Urinary bladder (tissue), 4 donors: ENCODE measurements at places on chromosomes 7 and 10.

- no peak for DNase-seq
Measured at GRCh38 chr10:114908896-114909295, 29.1 kb upstream of the TRUB1 start.

DNA sequence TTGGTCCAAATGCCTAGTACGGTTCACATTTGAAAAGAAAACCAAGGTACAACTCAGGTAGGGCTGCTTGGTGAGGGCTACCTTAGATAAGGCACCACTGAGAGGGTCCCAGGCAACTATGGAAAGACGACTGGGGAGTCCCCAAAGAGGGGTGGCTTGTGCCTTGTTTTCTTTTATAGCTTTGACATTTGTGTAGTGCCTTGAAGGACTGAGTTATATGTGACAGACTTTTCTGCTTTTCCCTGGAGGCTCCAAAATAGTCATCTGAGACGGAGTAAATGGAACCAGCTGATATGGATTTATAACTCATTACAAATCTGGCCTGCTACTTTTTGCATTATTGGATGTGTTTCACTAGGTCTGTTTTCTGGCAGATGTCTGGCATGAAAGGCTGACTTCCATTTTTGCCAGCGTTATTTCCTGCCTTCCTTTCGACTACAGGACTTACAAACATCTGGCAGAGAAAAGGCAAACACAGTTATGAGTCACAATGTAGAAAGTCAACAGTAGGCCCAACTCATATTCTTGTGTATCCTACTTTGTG is 88.2 kb upstream of the IMMP2L start:
- no peak for DNase-seq

DNA sequence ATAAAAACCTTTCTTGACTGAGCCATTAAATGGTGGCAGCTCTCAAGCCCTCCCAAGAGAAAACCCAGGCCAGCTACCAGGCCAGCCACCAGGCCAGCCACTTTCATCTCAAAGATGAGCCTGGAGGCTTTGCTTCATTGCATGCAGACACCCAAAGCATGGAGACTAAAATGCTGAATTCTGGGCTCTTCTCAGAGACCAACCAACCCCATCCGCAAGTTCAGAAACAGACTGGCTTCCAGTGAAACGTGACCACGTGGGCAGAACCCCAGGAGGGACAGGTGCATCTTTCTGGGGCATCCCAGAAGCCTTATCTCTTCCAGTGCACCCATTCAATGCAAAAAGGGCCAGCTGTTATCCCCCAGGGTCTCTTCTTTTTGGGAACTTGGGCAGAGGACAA is 20.9 kb downstream of the CHST15 start:
- DNase-seq: no peak

DNA sequence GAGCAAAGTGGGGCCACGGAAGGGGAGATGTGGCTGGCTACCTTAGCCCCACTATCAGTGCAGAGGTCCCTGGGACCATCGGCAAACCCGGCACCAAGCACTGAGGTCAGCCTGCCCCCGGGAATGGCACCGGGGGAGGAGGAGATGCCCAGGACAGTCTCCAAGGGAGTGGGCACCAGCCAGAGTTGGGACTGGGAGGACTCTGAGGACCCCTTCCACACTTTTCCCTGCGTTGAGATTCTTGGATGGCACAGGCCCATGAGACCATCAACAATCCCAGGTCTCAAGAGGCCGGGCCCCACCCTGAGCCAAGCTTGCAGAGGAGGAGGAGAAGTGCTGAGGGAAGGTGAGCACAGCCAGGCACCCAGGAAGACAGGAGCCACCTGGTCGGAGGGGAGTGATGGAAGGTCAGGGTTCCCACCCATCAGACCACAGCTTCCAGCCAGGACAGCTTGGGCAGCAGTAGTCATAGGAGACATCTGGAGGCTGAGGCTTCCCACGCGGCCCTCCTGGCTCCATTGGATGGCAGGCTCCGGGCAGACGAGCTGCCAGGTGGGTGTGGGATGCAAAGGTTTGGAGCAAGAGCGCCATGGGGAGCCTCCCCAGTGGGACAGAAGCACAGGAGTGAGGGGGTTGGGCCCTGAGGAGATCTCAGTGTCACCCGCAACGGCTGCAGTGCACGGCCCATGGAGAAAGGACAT is 2.6 kb upstream of the OPN4 start:
- DNase-seq: no peak

GRCh38 chr10:31346953-31347352 is 27.9 kb downstream of the ZEB1 start:
- no peak for DNase-seq

DNA sequence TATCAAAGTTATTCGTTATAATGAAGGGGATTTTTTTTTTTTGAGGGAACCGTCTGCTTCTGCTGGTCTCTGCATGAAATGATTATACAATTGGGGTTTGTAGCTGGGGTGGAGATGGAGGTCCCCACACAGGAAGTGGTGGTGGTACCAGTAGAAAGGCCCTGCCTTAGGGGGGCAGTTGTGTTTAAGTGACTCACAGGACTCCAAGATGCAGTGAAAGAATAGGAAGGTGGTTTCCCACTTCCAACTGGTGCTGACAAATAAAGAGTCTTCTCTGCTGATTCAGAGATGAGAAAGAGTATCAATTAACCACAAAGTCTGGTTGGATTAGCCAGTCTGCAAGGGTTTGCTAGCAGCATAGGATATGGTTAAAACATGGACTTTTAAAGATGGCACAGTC is 376.0 kb downstream of the SORCS3 start:
- DNase-seq: no peak

DNA sequence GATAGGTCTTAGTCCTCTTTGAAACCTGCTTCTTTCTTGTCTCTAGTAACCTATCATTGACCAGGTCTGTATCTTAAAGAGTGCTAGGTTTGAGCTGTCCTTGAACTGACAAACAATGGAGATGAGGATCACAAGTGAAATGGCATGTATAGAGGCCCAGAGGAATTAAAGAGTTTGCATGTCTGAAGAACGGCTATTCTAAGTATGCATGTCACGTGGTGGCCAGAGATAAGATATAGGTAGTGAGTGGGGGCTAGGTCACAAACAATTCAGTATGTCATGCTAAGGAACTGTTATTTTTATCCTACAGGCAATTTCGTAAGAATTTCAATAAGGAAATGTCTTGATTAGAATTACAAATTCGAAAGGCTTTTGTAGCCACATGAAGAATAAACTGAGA is 95.3 kb downstream of the SUGCT start:
- no peak for DNase-seq
